ENCODE measurements at places on chromosomes 13 and 19.

GRCh38 chr19:33438987-33439781, 65.7 kb downstream of the CEBPG start:
- DNase-seq, result no peak

DNA sequence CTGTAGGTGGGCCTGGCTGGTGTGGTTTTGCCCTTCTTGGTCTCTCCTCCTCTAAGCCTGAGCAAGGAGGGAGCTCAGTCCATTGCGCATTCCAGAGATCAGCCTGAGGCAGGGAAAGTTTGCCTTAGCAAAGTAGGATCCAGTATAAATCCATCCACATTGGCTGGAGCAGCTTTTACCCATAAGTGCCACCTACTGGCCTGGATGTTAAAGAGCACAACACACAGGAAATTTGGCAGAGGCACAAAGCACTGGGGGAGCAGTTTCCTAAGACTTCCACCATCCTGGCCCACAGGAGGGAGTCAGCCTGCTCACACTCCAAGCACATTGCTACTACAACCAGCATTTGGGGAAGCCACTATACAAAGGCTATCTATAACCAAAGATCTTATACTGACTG, 1124.2 kb downstream of the SLITRK1 start:
- DNase-seq, result no peak

GRCh38 chr13:51066091-51066831, 44.8 kb downstream of the C13orf42 start:
- DNase-seq, result no peak

GRCh38 chr19:28294395-28294794, 918.6 kb downstream of the UQCRFS1 start:
- no peak for DNase-seq

DNA sequence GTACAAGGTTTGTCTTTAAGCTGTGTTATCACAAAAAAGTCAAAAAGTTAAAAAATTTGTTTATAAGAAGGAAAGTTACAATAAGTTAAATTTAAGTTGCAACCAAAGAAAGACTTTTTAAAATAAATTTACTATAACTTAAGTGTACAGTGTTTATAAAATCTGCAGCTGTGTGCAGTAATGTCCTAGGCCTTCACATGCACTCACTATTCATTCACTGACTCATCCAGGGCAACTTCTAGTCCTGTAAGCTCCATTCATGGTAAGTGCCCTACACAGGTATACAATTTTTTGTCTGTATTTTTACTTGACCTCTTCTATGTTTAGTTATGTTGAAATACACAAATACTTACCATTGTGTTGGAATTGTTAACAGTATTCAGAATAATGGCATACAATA, 667.9 kb upstream of the SLITRK5 start:
- DNase-seq, result no peak

GRCh38 chr19:13782537-13782936, 8.3 kb downstream of the C19orf53 start:
- no peak for DNase-seq

- no peak for DNase-seq
Observed at GRCh38 chr13:109012115-109012514, 382.7 kb downstream of the MYO16 start.

GRCh38 chr19:47324502-47324901, 7.5 kb upstream of the C5AR2 start:
- peak; percentile 33 for DNase-seq

- DNase-seq, result peak; percentile 35
Observed at GRCh38 chr19:7831452-7831851, 1.4 kb downstream of the EVI5L start.

DNA sequence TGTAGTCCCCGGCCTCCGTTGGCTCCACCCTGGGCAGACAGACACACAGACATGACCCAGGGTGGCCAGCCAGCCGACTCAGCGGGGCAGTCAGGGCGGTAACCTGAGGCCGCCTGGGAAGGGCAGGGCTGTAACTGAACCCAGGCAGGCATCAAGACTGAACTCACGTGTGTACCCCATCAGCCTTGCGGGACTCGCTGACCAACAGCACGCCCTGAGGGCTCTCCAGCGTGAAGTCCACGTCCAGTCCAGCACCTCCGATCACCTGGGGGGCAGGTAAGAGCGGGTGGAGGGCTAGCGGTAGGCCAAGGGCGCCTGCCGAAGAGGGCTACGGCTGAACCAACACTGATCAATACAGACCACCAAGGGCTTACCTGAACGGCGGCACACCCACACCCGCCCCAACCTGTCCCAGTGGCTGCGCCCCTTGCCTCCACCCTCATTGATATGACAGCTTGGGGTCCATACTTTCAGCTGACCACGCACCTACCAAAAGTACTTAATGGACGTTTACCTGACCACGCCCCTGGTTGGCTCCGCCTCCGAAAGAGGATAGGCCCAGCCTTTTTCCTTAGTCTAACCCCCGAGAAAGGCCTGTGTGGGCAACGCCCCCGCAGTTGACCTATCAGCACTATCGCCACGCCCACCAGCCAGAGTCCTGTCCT, 791 bp downstream of the TMED1 start:
- no peak for DNase-seq

DNA sequence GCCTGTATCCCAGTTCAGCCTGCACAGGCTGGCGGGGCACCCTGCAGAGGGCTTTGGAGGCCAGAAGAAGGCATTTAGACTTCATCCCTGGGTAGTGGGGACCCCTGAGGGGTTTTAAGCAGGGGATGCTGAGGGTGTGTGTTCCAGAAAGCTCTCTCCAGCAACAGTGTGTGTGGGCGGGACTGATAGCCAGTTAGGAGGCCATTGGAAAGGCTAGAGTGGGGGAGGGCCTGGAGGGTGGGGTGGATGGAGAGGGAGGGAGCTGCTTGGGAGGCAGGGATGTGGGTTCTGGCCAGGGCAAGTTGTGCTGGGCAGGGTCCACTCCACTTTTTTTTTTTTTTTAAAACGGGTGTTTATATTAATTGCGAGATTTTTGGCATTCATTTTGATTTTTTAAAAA, 28.3 kb downstream of the LYL1 start:
- DNase-seq, result no peak

- DNase-seq, result peak; percentile 52
Observed at GRCh38 chr13:50512474-50513299, 330.8 kb downstream of the DLEU7 start.

DNA sequence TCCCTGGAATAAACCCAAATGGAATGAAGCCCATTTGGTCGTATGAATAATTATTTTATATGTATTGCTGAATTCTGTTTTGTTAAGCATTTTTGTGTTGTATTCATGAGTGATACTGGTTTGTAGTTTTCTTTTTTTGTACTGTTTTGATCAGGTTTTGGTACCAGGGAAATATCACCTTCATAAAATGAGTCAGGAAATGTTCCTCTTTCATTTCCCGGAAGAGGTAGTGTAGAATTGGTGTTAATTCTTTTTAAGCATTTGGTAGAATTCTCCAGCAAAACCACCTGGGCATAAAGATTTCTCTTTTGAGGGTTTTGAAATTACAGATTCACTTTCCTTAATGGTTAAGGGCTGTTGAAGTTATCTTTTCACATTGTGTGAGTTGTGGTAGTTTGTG, 13.3 kb downstream of the SPATA13 start:
- no peak for DNase-seq

DNA sequence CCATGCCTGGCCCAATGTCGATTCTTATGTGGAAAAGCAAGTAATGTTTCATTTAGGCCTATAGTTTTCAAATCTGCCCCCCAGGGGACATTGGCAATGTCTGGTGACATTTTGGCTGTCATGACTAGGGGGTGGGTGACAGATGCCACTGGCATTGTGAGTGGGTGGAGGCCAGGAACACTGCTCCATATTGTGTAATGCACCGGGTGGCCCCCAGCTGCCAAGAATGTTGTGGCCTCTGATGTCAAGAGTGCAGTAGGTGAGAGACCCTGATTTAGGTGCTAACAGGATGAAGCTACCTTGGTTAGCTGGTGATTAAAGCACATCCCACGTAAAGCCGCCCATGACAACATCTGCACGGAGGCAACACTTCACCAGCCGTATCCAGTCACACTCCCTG, 10.8 kb downstream of the C19orf44 start:
- DNase-seq, result no peak

DNA sequence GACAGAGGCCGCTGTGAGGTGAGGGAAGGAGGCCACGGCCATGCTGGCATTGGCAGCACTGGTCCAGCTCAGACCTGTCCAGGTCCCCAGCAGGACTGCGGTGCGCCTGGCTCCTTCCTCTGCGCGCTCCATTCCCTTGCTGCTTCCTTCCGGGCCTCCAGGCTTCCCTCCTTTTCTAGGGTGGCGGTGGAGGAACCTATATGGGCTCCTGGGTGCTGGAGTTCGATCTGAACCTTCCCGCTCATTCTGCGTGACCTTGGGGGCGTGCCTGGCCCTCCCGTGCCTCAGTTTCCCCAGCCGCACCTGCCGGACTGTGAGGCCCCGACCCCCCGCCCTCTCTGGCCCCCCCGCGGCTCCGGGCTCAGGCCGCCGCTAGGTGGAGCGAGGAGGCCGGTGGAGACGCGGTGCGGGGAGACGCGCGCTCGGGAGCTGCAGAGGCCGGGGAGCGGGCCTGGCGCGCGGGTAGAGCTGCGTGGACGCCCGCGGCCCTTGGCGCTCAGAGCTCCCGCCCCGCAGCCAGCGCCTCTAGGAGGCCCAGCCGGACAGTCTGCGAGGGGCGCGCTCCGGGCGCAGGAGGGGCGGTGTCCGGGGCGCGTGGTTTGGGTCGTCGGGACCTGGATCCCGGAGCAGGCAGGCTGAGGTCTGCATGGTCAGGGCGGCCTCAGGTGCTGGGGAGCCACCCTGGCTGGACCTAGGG, 29.9 kb downstream of the EFNA2 start:
- DNase-seq, result peak; percentile 56

GRCh38 chr19:35959040-35959967, 23.1 kb downstream of the LRFN3 start:
- DNase-seq, result no peak

DNA sequence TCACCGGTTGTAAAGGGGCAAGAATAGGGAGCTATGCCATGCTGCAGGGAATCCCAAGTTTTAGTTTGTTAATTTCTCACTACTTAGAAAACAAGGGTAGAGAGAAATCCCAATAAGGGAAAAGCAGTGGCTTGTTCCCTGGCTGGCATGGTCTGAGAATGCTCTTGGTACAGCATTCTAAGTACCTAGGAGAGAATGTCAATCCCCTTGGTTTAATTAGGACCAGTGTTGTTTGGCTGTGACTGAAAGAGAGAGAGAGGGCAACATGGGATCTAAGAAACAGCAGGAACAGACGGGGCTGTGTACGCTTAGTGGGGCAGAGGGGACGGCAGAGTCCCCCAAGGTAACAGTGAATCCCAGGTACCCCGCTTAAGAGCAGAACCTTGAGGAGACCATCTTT, 228.8 kb downstream of the PCDH9 start:
- no peak for DNase-seq

GRCh38 chr19:35309481-35310279, 17.7 kb downstream of the MAG start:
- no peak for DNase-seq

GRCh38 chr13:113123226-113124201, 915 bp downstream of the F10 start:
- no peak for DNase-seq

DNA sequence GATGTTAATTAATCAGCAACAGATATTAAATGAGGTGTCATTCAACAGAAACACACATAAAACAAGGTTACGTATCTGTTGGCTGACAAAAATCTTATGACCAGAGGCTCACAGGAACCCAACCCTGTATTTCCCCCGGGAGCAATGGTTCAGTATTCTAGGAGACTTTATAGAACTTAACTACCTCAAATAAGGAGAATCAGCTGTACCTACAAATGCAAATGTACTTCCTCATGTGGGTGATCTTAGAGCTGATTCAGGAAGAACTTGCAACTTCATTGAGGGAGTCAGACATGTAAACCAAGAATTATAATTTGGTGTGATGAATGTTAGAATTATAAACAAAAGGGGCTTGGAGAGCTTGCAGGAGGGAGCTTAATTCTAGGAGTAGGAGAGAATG, 20.1 kb downstream of the FGF9 start:
- DNase-seq, result no peak

GRCh38 chr13:46926916-46927590, 30.2 kb upstream of the HTR2A start:
- no peak for DNase-seq

- no peak for DNase-seq
Observed at GRCh38 chr13:23202383-23202782, 21.6 kb downstream of the SGCG start.

DNA sequence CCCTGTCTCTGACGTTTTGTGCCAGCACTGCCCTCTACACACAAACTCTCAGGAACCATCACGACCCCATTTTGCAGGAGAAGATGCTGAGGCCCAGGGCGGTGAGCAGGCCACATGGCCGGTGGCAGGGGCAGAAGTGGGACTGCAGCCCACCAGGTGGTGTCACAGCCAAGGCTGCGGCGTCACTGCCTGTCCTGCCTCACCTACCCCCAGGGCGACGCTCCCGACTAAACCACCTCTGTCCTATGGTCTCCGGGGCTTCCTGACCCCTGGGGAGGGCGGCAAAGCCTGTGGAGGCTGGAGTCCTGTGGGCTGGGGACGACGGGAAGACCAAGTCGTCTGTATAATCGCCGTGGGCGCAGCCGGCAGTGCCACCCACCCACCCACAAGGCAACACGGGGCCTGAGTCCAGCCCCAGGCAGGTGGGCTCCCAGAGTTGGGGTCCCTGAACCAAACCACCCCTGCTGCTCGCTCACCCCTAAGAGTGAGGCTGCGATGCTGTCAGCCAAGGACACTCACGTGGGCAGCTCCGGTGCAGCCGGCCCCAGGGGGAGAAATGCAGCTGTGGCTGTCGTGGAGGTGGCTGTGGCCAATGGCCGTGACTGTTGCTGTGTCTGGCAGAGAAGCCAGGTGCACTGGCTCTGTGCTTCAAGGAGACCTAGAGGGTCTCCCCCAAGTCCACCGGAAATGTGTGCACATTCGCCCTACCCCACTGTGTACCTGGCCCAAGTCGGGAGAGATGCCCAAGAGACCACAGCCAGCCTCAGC, 29.7 kb downstream of the RASA3 start:
- DNase-seq, result no peak

DNA sequence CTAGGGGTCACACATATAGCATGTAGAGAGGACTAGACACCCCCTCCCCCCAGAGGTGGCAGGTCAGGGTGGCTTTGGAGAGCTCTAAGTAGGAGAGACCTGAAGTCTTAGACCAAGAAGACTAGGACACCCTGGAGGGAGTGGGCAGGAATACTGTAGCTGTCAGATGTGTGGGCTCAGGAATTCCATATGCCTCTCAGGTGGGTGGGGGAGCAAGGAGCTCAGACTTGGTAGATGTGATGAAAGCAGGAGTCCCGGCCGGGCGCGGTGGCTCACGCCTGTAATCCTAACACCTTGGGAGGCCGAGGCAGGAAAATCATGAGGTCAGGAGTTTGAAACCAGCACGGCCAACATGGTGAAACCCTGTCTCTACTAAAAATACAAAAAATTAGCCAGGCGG, 1.6 kb downstream of the CRB3 start:
- no peak for DNase-seq

DNA sequence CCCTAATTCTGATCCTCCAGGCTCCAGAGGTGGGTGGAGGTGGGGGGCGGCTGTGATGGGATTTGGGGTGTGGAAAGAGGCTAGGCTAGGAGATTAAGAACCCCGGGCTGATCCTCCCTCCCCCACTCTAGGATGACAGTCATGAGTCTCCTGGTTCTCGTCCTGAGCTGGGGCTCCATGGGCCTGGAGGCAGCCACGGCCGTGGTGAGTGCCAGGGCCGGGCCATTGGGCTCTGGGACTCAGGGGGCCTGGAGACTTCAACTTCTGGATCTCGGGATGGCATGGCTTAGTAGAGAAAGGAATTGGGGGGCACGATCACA, 13.9 kb downstream of the TTYH1 start:
- no peak for DNase-seq
